SK-N-SH (cell line): ENCODE measurements at places on chromosomes 1 and 21.

GRCh38 chr1:68485431-68486022 is 11.4 kb downstream of the DEPDC1 start:
- H3K27me3 ChIP-seq = no peaks in the 10 kb centered on the region
- no peaks in the 10 kb centered on the region; the same call in 1 of the 2 replicates for H3K4me1 ChIP-seq
- no peak for DNase-seq
- no peak overlapping the region for H3K4me3 ChIP-seq
- no peak overlapping the region for H3K27ac ChIP-seq

GRCh38 chr1:10773376-10773775 is 23.1 kb downstream of the CASZ1 start:
- no peak overlapping the region for H3K27ac ChIP-seq
- H3K4me3 ChIP-seq = no peak overlapping the region
- no peaks in the 10 kb centered on the region for H3K4me1 ChIP-seq
- 0 out of 2 replicates have a peak, but pooled peaks cover 14% of the 10 kb centered on the region for H3K27me3 ChIP-seq
- DNase-seq = no peak

- H3K36me3 ChIP-seq = no peaks in the 10 kb centered on the region
- H3K27ac ChIP-seq = no peak overlapping the region
- no peak overlapping the region for H3K4me3 ChIP-seq
- no peaks in the 10 kb centered on the region; the same call in 1 of the 2 replicates for H3K27me3 ChIP-seq
- DNase-seq = no peak
- no peaks in the 10 kb centered on the region for H3K4me1 ChIP-seq
Observed at GRCh38 chr1:236465959-236466303, 57.9 kb upstream of the LGALS8 start.

- no peak overlapping the region for H3K27ac ChIP-seq
- DNase-seq = no peak
Observed at GRCh38 chr1:27001570-27002360, 8.3 kb downstream of the TRNP1 start.

DNA sequence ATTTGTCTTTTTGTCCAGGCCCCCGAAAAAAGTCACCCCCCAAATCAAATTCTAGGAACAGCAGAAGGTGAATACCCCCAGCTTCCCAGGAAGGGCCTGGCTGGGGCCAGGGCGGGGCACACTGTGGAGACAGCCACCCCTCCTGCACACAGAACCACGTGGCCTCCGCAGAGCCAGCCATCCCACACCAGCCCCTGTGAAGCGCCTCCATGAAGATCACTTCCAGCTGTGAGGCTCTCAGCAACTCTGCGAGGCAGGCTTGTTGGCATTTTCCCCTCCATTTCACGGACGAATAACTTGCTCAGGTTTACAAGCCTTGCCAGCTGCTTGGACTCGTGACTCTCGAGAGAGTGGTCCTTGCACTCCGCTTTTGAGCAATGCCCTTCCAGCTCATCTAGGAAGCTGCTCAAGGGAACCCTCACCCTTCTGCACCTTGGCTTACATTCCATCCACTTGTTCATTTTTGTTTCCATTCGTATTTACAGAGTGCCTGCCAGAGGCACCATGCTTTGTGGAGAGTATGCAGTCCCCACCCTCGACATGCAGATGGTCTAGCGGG is 48.2 kb downstream of the SYT6 start:
- H3K27me3 ChIP-seq = no peaks in the 10 kb centered on the region; the same call in 1 of the 2 replicates
- no peaks in the 10 kb centered on the region for H3K36me3 ChIP-seq
- no peak for DNase-seq
- H3K4me3 ChIP-seq = no peak overlapping the region
- H3K4me1 ChIP-seq = no peaks in the 10 kb centered on the region; the same call in 1 of the 2 replicates
- H3K27ac ChIP-seq = no peak overlapping the region

GRCh38 chr1:7991504-7992440 is 30.3 kb downstream of the PARK7 start:
- DNase-seq = no peak
- H3K4me1 ChIP-seq = no peaks in the 10 kb centered on the region
- H3K36me3 ChIP-seq = no peaks in the 10 kb centered on the region
- no peak overlapping the region for H3K4me3 ChIP-seq

DNA sequence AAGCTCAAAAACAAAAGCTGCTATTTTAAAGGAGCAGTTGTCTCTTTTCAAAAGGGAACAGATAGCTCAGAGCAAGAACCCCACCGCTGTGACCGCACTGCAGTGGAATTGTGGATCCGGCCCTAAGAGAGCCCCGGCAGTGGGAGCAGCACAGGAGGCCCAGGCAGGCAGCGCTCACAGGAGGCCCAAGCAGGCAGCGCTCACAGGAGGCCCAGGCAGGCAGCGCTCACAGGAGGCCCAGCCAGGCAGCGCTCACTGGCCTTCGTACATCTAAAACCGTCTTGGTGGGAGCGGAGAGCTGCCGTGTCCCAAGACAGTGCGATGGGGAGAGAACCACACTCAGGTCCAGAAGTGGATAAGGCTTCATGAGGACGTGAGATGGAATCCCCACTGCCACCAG is 4.0 kb downstream of the TFF3 start:
- no peak overlapping the region for H3K4me3 ChIP-seq
- H3K4me1 ChIP-seq = peaks cover 7% of the 10 kb centered on the region; the same call in 1 of the 2 replicates
- no peaks in the 10 kb centered on the region for H3K27me3 ChIP-seq
- no peaks in the 10 kb centered on the region for H3K36me3 ChIP-seq

DNA sequence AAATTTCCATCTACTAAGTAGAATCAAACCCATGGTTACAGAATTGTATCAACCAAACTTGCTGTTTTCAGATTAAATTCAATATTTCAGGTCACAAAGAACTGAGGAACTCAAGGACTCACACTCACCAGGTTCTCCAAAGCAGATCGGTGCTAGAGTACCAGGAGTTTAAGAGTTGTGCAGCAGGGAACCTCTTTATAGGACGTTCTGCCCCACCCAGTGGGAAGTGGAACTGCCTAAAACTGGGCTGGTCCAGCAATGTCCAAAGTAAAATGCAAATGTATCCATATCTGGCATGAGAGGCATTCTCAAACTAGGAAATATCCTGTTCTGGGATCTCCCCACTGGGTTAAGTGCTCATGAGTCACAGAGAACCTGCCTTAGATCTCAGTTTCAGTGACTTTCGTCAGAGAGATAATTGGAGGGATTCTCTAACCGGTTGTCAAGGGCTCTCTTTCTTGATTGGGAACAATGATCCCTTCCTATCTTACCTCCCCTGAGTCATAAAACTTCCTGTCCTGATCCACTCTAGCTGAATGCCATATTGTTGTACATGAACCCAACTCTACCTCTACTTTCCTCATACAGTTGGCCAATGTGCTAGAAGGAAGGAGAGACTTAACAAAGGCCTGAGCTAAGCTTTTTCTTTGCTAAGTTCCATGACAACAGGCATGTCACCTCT is at the start of gene SPRR2D:
Gene SPRR2D (minus strand): TSS at position 171 of the 682 bp plus-strand sequence. CDS start 774 bp downstream, outside the sequence.
- no peak within 1 kb of the TSS for H3K4me3 ChIP-seq
- H3K27ac ChIP-seq = no peak within 1 kb of the TSS
- H3K27me3 ChIP-seq = no peaks in the 10 kb centered on the region
- no peaks in the 10 kb centered on the region for H3K36me3 ChIP-seq
- DNase-seq = no peak
- no peaks in the 10 kb centered on the region for H3K4me1 ChIP-seq

DNA sequence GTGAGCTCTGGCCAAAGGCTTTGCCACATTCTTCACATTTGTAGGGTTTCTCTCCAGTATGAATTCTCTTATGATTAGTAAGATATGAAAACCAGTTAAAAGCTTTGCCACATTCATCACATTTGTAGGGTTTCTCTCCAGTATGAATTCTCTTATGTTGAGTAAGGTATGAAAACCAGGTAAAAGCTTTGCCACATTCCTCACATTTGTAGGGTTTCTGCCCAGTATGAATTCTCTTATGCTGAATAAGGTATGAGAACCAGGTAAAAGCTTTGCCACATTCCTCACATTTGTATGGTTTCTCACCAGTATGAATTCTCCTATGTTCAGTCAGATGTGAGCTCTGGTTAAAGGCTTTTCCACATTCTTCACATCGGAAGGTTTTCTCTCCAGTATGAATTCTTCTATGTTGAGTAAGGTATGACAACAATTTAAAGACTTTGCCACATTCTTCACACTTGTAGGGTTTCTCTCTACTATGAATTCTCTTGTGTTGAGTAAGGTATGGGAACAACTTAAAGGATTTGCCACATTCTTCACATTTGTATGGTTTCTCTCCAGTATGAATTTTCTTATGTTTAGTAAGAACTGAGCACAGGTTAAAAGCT is 20.7 kb downstream of the ZNF695 start:
- no peaks in the 10 kb centered on the region for H3K27me3 ChIP-seq
- H3K36me3 ChIP-seq = peaks cover 83% of the 10 kb centered on the region
- H3K4me3 ChIP-seq = no peak overlapping the region
- no peaks in the 10 kb centered on the region for H3K4me1 ChIP-seq
- DNase-seq = no peak
- no peak overlapping the region for H3K27ac ChIP-seq
